ENCODE measurements at places on chromosomes 12 and 14.
A peak's percentile ranks its signal among the peaks of the same experiment; 100 is the strongest.

DNA sequence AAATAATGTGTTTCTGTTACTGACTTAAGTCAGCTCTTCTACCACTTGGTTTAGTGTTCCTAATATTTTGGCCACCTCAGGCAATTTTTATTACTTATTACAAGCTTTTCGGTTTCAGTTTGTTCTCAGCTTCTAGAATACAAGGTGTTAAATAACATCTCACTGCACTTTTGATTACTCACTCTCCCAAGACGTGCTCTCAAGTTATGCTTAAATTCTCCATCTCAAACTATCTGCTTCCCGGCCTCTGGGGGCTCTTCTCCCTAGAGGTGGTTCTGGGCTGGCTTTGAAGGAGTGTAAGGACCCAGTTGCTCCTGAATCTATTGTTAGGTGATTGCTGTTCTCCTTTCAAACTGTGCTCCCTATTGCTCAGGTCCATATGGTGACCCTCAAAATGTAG, 193.9 kb upstream of the DDHD1 start:
- no peak for DNase-seq

DNA sequence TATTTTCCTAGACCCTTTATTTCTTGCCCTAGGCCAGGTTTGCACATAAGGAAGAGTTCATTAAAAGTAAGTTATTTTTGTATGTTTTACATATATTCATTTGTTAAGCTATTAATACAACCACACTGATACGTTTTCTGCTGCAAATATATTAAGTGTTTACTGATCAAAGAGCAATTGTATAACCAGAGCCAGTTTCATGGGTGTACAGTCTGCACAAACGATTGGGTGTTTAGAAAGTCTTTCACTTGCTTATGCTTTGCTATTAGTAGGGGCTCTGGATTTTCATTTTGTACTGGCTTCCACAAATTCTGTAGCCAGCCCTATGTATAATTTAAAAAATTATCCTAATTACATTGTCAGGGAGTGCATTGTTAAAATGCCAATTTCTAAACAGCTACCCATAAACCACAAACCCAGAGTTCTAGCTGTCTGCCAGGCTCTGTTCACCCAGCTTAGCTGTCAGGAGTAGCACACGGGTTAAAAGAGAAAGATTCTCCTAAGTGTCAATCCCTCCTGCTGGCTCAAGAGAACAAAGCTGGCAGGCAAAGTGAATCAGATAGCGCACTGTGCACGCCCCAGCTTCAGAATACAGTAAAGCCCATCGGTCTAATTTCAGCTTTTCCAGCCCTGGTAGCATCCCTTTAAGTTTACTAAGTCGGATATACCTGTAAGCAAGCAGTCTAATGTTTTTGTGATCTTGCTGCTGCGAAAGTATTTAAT, 151.0 kb upstream of the LMO3 start:
- DNase-seq = no peak

DNA sequence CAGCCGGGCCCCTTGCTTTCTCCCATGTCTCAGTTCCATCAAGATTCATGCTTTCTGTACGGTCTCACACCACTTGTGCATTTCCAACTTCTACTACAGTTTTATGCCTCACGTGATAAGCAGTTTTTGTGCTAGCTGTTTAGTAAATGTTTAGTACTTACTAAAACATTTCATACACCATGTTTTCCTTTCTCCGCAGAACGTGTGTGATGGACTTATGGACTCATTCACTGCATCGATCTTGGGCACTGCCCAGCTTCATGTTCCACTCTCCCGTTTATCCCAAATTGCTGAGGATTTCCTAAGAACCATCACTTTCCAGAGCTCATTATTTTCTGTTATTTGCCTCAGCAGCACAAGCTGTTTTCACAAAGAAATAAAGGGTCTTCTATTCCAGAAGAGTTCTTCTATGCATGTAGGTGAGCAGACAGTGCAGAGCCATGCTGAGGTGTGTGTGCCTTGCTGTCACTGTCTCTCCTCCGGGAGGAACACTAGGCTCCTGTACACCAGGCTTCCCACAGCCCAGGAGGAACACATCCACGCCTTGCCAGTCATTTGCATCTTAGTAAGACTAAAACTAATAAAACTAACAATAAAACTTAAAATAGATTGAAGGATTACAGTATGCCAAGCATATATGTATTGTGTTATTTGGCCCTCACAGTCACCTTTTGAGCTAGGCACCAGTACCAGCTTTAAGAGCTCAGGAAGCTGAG, 90.3 kb upstream of the EEA1 start:
- no peak for DNase-seq

DNA sequence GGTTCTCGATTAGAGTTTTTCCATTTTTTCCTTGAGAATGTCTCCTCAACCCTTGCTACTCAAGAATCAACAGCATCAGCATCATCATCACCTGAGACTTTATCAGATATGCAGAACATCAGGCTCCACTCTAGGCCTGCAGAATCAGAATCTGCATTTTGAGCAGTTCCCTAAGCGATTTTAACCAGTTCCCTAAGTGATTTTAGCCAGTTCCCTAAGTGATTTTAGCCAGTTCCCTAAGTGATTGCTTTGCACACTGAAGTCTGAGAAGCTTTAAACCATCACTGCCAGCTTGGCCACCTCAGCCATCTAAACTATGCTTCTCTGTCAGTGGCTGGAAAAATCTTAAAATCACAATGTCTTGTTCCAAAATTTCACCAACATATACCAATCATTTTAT, 29.4 kb upstream of the SLC38A1 start:
- DNase-seq = no peak

DNA sequence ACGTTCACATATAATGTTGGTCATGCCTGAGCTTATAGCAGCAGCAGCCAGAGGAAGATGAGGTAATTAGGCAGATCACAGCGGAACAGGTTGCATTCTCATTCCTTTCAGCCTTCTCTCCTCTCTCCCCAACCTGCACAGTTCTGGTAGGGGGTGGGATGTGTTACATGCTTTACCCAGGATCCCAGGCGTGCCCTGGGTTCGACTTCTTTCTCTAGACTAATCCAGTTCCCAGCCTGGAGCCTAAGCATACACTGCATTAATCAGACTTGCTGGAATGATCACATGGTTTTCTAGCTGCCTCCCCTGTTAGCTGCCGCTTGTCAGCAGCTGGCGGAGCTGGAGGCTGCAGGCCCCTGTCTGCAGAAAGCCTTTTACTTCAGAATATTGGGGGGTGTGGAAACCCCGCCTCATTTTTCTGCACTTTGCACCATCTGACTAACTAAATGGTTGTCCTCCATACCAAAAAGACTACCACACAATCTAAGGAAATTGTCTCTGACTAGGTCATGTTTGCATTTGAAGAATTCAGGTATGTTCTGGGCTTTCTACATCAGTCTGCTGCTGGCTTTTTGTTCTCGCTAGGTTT, 46.0 kb upstream of the EVL start:
- no peak for DNase-seq

GRCh38 chr12:121238604-121239350, 28.8 kb downstream of the P2RX4 start:
- DNase-seq = no peak

- DNase-seq = no peak
Measured at GRCh38 chr12:82357340-82357739, 847 bp downstream of the CCDC59 start.

DNA sequence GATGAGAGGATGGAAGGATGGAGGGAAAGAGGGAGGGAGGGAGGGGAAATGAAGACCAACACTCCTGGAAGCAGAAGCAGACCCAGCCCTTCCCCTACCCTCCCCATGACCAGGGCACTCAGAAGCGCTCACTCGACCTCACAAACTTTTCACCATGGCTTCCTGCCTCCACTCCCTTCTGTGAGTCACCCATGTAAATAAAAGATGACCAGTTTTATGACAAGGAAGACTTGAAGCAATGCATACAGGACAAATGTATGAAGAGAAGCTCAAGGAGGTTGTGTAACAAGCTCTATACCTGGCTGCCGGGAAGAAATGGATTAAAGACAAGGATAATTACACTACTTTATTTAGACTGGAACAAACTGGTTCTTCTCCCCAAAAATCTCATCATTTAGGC, 63.8 kb downstream of the CDC42BPB start:
- no peak for DNase-seq

DNA sequence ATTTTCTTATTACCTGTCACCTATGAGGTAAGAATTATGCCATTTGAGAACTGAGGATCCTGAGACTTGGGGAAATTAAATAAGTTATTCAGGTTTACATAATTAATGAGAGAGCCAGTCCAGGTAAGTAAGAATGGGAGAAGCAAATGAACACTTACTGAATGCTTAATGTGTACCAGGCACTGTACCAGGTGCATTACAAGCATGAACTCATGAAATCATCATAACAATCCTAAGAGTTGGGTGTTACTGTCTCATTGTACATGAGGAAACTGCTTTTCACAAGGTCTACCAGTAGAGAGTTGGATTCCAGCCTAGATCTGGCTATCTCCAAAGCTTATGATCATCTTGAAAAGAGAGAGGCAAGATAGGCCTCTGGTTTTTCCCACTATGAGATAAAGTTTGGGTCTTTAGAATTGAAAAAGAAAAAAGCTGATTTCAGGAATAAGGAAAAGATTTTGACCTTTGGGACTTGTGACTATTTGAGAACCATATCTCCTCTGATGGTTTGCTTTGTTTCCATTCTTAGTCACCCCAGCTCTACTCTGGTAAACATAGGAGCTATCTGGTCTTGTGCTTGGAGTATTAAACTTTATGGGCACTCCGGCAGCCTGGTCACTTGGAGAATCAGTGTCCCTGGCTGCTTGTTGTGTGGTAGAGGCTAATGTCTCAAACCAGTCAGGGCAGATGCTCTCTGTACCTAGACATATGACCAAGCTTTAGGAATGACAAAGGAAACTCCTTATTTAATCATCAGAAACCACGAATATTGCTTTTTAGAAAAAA, 48.0 kb downstream of the PTHLH start:
- DNase-seq = no peak

GRCh38 chr14:89681086-89682018, 264.3 kb upstream of the FOXN3 start:
- DNase-seq = peak; percentile 74

GRCh38 chr12:13913371-13913770, 68.0 kb downstream of the GRIN2B start:
- DNase-seq = no peak

GRCh38 chr14:85276161-85276978, 253.6 kb upstream of the FLRT2 start:
- DNase-seq = no peak

DNA sequence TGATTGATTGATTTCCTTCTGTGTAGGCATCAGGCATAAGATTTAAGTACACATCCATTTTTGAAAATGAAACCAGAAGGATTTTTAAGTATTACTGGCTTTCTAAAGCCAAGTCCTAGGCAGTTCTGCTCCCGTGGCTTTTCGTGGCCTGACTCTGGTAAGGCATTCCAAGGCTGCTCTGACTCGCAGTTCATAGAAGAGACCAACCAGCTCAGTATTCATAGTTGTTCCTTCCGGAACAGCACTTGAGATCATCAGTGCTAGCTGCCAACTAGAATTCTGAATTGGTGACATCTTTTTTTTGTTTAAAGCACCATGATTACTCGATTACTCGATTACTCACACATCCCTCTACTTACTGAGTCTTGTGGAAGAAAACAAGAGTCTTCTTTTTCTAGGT, 25.9 kb downstream of the SUDS3 start:
- no peak for DNase-seq

DNA sequence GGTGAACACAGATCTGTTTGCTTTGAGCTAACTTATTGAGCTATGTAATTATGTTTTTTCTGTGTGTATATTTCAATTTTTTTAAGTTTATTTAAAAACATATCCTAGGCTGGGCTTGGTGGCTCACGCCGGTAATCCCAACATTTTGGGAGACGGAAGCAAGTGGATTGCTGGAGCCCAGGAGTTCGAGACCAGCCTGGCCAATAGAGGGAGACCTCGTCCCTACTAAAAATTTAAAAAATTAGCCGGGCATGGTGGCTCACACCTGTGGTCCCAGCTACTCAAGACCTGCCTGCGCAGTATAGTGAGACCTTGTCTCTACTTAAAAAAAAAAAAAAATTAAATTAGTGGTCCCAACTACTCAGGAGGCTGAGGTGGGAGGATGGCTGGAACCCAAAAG, 16.2 kb upstream of the RNASE1 start:
- DNase-seq = no peak

- DNase-seq = no peak
Measured at GRCh38 chr12:55172686-55173085, 46.5 kb downstream of the OR9K2 start.

DNA sequence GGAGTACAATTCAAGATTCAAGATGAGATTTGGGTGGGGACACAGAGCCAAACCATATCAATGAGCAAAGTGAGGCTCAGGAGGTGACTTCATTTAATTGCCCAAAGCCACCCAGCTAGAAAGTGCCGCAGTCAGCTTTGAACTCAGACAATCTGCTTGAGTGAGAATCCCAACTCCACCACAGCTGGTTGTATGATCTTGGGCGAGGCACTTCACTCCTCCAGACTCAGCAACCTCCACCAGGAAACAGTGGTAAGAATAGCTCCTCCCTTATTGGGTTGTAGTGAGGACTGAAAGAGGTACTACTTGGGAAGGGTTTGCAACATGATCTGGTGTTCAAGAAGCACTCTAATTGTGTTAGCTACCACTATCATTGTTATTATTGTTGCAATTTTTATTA, 129.2 kb upstream of the RFLNA start:
- no peak for DNase-seq

DNA sequence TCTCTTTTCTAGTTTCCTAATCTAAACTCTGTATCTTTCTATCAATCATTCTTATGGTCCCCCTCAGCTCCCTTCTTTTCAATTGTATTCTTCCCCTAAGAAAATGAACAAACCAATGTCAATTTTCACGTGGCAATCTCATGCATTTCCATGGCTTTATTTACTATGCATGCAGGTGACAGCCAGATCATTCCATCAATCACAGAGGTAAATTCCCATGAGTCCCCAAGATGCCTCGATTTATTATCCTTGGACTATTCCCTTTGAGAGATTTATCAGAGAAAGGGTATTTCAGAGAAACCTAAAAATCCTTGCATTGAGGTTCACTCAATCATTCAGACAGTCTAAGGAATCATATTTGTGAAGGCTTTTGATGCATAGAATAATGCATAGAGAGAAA, 301.2 kb downstream of the DIO2 start:
- DNase-seq = no peak

DNA sequence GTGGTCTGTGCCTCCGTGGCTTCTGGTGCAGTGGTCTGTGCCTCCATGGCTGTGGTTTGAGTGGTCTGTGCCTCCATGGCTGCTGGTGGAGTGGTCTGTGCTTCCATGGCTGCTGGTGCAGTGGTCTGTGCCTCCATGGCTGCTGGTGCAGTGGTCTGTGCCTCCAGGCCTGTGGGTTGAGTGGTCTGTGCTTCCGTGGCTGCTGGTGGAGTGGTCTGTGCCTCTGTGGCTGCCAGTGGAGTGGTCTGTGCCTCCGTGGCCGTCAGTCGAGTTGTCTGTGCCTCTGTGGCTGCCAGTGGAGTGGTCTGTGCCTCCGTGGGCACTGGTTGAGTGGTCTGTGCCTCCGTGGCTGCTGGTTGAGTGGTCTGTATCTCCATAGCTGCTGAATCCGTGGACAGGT, 10.1 kb downstream of the SELPLG start:
- DNase-seq = no peak

- DNase-seq = peak; percentile 6
Measured at GRCh38 chr12:64256166-64256800, 34.2 kb upstream of the KICS2 start.
